ENCODE measurements at places on chromosomes 13 and 19.
A peak's percentile ranks its signal among the peaks of the same experiment; 100 is the strongest.

- DNase-seq = no peak
Measured at GRCh38 chr19:58396691-58397532, 1.5 kb downstream of the RNF225 start.

DNA sequence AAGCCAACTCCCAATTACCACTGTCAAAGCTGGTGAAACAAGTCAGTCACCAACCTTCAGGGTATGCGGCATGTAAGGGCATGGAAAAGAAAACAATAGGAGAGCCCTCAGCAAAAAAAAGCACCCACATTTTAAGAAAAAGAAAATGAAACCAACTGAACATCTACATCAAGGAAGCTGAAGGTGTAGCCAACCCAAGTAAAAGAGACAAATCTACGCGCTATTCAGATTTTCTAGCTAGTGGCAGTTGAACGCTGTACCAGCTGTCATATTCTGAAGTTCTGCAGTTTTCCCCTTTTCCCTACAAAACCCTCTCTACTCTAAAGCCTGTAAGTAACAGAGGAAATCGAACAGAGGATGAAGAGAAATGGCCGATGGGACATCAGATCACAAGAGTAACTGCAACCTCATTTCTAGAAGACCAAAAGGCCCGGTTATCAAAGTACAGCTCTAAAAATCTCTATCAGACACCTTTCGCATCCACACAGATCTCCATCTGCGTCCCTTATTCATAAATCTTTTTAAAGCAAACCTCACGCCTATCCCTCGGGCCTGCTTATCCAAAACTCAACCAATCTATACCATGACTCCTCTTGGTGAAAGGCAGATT lies 1.4 kb downstream of the MYCBP2 start:
- peak; percentile 40 for DNase-seq

DNA sequence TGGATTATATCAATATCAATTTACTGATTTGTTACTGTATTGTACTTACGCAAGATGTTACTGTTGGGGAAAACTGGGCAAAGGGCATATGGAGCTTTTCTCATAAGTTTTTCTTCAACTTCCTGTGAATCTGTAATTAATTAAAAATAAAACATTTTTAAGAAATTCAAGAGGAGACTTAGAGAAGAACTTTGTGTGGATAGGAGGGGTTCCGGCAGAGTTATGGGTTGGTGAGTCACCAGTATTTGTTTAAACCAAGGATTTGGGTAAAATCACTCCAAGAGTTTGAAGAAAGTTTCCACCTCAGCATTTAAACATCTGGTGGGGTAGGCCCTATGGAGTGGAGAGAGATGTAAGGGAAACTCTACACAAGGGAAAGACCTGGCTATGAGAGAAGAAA lies 379.6 kb downstream of the TSHZ3 start:
- DNase-seq = no peak

- no peak for DNase-seq
Measured at GRCh38 chr13:49307365-49307764, 59.6 kb downstream of the CDADC1 start.
